ENCODE measurements at places on chromosomes 12 and 14.

DNA sequence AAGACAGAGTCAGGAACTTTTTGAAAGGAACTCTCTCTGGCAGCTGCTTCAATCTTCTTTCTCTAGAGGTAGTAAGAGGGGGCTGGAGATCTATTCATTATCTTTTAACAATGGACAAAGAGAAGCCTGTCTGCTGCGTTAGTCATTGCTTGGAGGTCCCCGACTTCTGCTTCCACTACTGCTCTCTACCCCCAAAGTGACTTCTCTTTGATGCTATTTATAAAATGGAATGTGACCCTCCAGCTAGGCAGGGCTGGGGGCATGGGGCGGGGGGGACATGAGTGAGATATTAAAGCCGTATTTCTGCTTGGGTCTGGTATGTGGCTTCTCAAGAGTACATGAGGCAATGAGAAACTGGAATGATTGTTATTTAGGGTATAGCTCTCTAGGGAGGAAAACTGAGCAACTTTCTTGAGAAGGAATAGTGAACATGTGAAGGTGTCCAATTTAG is 41.4 kb upstream of the NUDT4 start:
- DNase-seq = no peak

GRCh38 chr14:100871234-100872186 is 32.0 kb downstream of the RTL1 start:
- DNase-seq = peak; percentile 59

DNA sequence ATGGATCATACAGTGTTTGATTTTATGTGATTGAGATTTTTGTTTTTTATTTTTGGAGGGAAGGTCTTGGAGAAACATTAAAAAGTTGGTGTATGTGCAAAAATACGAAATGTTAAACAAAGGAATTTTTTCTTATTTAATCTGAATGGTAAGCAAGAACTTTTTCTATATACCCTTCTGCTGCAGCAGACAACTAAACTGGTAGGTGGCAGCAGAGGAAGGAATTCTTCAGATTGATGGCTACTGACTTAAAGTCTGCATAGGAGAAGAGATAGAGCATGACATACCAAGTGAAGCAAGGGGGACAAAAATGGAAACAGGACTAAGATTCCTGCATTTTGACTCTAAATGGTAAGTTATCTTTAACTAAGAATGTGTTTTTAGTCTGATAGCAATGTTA is 42.0 kb upstream of the A2ML1 start:
- DNase-seq = peak; percentile 32

DNA sequence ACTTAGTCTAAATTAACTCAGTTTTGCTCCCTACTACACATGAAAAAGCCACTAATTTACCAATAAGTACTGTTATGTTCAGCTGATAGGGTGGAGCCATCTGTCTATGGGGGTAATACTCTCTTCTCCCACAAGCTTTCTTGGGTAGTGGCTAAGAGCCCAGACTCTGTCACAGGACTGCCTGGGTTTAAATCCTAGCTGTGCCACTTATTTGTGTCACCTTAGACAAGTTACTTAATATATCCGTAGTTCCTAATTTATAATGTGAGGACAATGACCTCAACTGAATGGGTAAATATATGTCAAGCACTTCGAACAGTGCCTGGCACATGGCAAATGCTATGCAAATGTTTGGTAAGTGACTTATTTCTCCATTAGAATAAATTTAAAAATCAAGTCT is 185.6 kb downstream of the DACT1 start:
- DNase-seq = no peak

DNA sequence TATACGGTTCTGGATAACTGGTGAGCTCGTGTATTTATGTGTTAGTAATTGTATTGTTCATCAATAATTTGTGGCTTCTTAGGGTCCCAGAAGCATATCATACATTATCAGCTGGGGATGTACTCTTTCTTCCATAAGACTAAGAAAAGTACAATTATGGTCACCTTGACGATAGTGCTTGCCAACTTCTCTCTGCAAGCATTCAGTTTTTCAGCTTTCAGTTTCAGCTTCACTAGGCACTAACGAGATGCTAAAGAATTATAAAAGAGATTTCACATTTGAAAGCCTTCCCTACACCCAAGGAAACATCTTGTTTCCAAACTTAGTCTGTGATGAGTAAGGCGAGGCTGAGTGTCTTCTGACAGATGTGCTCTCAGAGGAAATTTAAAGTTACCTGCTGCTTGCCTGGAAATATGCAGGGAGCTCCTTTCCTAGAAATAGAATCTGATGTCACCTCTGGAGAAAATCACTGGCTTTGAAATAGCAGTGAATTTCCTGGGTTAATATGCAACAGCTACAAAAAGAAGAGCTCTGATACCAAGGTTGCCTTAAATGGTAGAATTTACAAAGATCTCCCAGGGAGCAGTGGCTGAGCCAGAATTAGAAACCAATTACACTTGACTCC is 1419.9 kb upstream of the TMEM132C start:
- no peak for DNase-seq

DNA sequence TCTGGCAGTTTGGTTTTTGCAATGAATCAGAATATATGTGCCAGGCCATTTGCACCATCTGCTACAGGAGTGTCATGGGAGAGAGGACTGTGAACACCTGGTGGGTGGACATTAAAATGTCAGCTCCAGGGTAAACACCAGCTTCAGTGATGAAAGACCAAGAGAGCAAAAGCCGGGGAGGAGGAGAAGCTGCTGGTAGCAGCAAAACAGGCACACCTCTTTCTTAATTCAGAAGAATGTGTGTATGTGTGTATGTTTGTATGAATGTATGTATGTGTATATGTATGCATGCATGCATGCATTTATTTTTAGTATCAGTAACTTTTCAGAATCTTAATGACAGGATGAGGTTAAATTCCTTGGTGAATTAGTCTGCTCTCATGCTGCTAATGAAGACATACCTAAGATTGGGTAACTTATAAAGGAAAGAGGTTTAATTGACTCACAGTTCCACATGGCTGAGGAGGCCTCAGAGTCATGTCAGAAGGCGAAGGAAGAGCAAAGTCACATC is 357.4 kb upstream of the PRICKLE1 start:
- DNase-seq = no peak

DNA sequence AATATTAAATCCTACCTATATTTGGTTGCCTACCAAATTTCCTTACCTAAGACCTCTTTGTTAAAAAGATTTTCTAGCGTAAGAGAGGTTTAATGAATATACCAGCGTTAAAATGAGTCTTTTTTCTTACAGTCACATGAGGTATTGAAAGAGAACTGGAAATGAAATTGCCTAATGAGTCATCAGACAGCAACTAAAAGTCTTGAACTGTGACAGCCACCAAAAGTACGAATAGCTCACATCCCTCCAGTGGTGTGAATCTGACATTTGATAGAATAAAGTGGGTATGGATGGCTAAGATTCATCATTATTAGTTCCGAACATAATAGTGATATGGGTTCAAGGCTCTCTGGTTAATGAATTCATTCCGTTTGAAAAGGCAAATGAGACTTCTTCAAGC is 1297.3 kb downstream of the AACS start:
- DNase-seq = no peak

GRCh38 chr12:94033101-94033500 is 115.3 kb upstream of the PLXNC1 start:
- DNase-seq = no peak

- DNase-seq = no peak
These were observed 10.1 kb upstream of the CEBPE start for GRCh38 chr14:23128969-23129758.

GRCh38 chr14:61573748-61574513 is 121.4 kb upstream of the HIF1A start:
- no peak for DNase-seq

DNA sequence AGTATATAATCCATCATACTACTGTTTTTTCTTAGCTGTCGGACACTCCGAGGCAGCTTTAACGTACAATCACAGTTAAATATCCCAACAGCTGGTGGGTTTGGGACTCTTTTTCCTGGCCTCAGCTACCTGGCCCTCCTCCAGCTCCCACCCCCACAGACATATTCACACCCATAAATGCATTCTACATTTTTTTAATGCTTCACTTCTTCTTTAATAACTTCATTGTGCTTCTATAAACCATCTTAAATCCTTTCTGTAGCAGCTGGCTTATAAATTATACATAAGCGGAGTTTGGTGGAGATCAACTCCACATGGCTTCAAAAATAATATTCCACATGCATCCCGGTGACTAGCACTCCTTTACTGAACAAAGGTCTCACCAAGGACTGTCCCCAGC is 33.3 kb downstream of the TDG start:
- no peak for DNase-seq

DNA sequence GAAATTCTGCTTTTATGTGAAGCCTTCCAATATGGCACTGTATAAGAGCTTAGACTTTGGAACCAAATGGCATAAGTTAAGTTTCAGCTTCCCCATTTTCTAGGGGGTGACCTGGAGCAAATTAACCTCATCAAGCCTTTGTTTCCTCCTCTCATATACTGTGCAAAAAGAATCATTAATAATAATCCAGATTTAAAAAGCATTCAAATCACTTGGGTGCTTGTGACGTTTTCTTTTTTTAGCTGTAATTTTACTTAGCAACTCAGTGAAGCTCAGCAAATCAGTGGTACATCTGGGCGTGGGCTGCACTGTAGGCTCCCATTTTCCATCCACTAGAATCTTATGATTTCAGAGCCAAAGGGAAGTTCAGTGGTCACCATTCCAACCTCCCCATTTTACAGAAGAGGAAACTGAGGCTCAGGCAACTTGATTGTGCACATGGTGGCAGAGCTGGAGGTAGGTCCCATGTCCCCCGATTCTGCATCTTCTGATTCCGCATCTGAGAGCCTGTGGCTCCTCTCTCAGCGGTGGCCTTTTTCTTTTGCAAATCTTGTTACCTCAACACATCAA is 131.2 kb downstream of the SNAPC1 start:
- no peak for DNase-seq

DNA sequence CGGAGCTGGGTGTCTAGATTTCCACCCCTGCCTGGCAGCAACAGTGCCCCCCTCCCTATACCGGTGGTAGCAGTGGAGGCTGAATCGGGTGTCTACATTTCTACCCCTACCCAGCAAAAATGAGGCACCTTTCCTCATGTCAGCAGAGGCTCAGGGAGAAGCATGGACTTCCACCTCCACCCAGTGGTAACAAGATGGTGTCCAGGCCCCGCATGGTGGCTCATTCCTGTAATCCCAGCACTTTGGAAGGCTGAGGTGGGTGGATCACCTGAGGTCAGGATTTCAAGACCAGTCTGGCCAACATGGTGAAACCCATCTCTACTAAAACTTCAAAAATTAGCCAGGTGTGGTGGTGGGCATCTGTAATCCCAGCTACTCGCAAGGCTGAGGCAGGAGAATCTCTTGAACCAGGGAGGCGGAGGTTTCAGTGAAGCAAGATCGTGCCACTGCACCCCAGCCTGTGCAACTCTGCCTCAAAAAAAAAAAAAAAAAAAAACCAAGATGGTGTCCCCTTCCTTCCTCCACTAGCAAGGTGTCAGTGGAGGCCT is 35.5 kb upstream of the OR5AU1 start:
- DNase-seq = no peak

DNA sequence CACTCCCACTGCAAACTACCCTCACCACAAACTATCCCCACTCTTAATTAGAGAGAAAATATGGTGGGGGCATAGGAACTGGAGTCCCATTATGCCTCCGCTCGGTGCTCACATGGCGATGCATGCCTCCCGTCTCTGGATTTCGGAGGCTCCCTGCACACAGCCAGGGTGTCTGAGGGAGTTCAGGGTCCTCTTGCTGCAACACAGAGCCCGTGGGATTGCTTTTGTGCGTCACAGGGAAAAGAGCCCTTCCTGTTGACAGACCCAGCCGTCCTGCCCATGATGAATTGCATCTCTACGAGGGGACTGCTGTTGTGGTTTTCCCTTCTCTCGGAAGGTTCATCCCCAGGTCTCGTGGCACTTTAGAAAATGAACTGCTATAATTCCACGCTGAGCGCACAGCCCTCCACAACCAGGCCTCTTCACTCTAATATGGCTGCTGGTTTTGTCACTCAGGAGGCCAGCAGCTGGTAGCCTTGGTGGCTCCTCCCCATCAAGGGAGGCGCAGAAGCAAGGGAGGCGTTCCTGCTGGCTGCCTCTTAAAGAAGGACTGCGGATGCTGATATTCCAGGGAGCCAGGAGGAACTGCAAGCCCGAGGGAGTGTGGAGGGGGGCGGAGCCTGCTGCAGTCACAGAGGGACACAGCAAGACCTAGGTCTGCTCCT is 158.0 kb downstream of the KCNA5 start:
- peak; percentile 11 for DNase-seq

DNA sequence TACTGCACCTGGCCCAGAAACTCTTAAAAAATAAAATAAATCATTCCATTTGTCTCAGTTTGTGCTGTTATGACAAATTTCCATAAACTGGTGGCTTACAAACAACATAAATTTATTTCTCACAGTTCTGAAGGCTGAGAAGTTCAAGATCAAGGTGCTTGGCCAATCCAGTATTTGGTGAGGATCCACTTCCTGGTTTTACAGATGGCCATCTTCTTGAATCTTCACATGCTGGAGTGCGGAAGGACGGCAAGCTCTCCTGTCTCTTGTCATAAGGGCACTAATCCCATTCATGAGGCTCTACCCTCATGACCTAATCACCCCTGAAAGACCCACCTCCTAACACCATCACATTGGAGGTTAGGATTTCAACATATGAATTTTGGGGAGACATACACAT is 29.9 kb upstream of the MYBPC1 start:
- DNase-seq = peak; percentile 50

- DNase-seq = no peak
These were observed 25.0 kb downstream of the DACT1 start for GRCh38 chr14:58662759-58663158.

- DNase-seq = no peak
These were observed 164.1 kb downstream of the ZFP36L1 start for GRCh38 chr14:68628605-68629310.

DNA sequence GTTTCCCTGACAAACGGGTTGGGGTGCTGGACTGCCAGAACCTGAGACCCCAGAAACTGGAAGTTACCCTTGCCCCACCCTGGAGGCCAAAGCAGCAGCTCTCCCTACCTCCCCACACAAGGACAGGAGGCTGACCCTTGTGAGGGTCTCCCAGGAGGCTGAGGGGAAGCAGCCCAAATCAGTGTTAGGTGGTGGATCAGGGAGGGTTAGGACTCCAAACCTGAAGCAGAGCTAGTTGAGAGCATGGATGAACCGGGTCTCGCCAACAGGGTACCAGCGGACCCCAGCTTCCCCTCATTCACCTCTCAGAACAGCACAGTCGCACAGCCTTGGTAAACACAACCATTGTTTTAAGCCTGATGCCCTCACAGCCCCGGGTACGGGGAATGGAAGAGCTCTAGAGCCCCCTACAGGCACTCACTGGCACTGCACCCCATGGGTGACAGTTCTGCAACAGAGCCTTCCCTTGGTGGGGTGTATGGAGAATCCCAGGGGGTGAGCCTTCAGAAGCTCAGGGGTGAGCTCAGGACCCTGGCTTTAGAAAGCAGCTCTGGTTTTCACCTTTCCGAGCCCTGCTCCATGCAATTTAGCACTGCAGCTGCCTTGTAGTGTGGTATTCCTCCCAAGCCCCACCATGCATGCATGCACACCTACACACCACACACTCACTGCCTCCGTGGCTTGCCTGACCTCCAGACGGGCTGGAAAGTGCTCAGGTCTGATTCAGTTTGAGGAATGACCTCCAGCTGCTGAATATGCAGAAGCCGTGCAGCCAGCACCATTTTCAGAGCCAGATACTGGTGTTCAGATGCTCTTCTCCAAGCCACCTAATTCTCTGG is 11.2 kb downstream of the ESRRB start:
- DNase-seq = peak; percentile 71

- no peak for DNase-seq
These were observed 34.3 kb downstream of the NKX2-1 start for GRCh38 chr14:36485773-36486172.
